ENCODE measurements at places on chromosomes 6 and 20. TPM values are rescaled to one million over a fixed set of nuclear protein-coding genes. Genes with fewer than 3 reads are reported as not detected.

SIRPB1 gene
- 0.91 TPM for total RNA-seq

TAGAP gene
- 56.1 TPM for total RNA-seq

NKX2-2 gene
- not detected for total RNA-seq

NNAT gene
- 0.19 TPM for total RNA-seq

ADGB gene
- not detected for total RNA-seq

HNF4A gene
- not detected for total RNA-seq

VGLL2 gene
- total RNA-seq, result not detected

PTPRT gene
- total RNA-seq, result not detected

CDSN gene
- total RNA-seq, result not detected

REV3L gene
- total RNA-seq, result 17.4 TPM

FAM217A gene
- not detected for total RNA-seq

SLC16A10 gene
- 4.9 TPM for total RNA-seq

SOBP gene
- total RNA-seq, result 0.91 TPM

PLAGL2 gene
- total RNA-seq, result 98.8 TPM

HTR1E gene
- total RNA-seq, result not detected

TNF gene
- 30.7 TPM for total RNA-seq
